ENCODE measurements at places on chromosomes 7 and 10. TPM values are rescaled to one million over a fixed set of nuclear protein-coding genes. Genes with fewer than 3 reads are reported as not detected.

CYP3A7 gene
- not detected for polyA plus RNA-seq

VSTM4 gene
- 12.4 TPM for polyA plus RNA-seq

GJD4 gene
- polyA plus RNA-seq: not detected

SUGCT gene
- 7.1 TPM for polyA plus RNA-seq

MOGAT3 gene
- not detected for polyA plus RNA-seq

TCAF2 gene
- 2.7 TPM for polyA plus RNA-seq

Data from GM23248 (cell line).